ENCODE measurements at places on chromosomes 4 and X. TPM values are rescaled to one million over a fixed set of nuclear protein-coding genes. Genes with fewer than 3 reads are reported as not detected.

GRCh38 chrX:8916697-8917096 is 115.5 kb upstream of the FAM9A start:
- DNase-seq: no peak

- no peak for DNase-seq
Measured at GRCh38 chr4:20430259-20430941, 178.7 kb downstream of the SLIT2 start.

GRCh38 chr4:87089368-87089767 is 131.1 kb downstream of the KLHL8 start:
- DNase-seq: no peak

GRCh38 chrX:7690842-7691241 is 152.1 kb upstream of the VCX start:
- DNase-seq: no peak

- no peak for DNase-seq
Measured at GRCh38 chrX:149223854-149224253, 281.3 kb downstream of the IDS start.

- peak; percentile 55 for DNase-seq
Measured at GRCh38 chr4:15653864-15654592, 1.1 kb downstream of the FBXL5 start.

- no peak for DNase-seq
Measured at GRCh38 chr4:27915822-27916221, 1055.2 kb downstream of the STIM2 start.

MAGEC1 gene
- not detected for total RNA-seq

MAGED1 gene
- total RNA-seq: 51.4 TPM

ADAM29 gene
- total RNA-seq: not detected

AKAP14 gene
- not detected for total RNA-seq

GCNA gene
- 1.8 TPM for total RNA-seq

KLHL8 gene
- 7.9 TPM for total RNA-seq

Data from lung microvascular endothelial cell (primary cell).